CD8-positive, alpha-beta memory T cell (primary cell): ENCODE measurements at places on chromosomes 2 and 18. TPM values are rescaled to one million over a fixed set of nuclear protein-coding genes. Genes with fewer than 3 reads are reported as not detected.

The ADGRF3 gene
- total RNA-seq, result 4.0 TPM

The CD8B2 gene
- 3.6 TPM for total RNA-seq

The RSAD2 gene
- total RNA-seq, result 0.85 TPM

The ABCG8 gene
- total RNA-seq, result not detected

The G6PC2 gene
- total RNA-seq, result not detected

The MARCHF7 gene
- total RNA-seq, result 84.7 TPM

The MYCN gene
- total RNA-seq, result not detected

The SESTD1 gene
- total RNA-seq, result 3.7 TPM

The RAX gene
- total RNA-seq, result not detected

The TACR1 gene
- total RNA-seq, result not detected

The FSHR gene
- not detected for total RNA-seq

The MOGAT1 gene
- total RNA-seq, result not detected

The TUBA4B gene
- total RNA-seq, result not detected

The FBLN7 gene
- 2.2 TPM for total RNA-seq

The C2orf78 gene
- not detected for total RNA-seq
